ENCODE measurements at places on chromosomes 12 and 14.

- DNase-seq = no peak
Measured at GRCh38 chr12:111991535-111991934, 21.4 kb downstream of the TMEM116 start.

GRCh38 chr12:77577791-77578190, 252.9 kb upstream of the NAV3 start:
- DNase-seq = no peak

GRCh38 chr12:6958609-6959057, 7.5 kb downstream of the PTPN6 start:
- no peak for DNase-seq

GRCh38 chr12:47717443-47718193, 7.7 kb downstream of the ENDOU start:
- no peak for DNase-seq

- DNase-seq = no peak
Measured at GRCh38 chr12:101967506-101967905, 90.1 kb downstream of the DRAM1 start.

DNA sequence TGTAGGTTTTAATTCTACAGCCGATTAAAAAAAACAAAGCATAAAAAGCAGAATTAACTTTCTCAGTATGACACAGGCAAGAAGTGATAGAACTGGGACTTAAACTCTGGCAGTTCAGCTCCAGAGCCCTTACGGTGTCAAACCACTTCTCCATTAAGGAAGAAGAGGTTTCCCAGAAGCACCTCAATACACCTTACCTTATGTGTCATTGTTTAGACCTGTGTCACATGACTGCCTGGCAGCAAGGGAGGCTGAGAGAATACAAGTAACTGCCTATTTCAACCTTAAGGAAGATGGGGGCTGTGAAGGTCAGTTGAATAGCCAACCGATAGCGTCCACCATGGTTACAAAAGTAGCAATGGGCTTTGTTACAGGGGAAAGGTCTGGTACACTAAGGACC, 54.6 kb upstream of the ARHGAP5 start:
- no peak for DNase-seq

DNA sequence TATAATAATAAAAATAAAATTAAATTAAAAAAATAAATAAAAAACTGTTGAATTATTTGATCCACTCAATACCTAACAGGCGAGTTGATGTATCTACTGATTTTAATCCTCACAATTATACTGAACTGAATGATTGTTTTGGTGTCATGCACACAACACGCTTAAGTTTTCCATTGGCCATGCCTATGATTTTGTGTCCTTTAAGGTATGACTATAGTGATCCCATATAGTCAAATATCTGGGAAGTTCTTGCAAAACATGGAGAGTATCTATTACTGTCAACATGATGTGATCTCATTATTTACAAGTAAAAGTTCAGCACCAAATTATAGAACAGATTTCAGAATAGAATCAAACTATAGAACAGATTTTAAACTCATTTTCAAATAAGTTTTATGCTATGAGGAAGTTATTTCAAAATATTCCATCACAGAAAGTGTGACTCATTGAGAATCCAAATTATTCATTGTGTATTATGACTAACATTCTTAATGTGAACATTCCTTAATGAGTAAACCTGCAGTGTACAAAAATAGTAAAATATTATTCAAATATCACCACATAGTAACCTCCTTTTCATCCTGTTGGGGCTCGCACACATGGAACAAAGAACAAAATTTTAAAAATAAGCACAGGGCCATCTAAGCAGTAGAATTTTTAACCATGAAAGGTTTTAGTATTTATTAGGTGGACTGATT, 190.4 kb downstream of the SLC25A21 start:
- no peak for DNase-seq

DNA sequence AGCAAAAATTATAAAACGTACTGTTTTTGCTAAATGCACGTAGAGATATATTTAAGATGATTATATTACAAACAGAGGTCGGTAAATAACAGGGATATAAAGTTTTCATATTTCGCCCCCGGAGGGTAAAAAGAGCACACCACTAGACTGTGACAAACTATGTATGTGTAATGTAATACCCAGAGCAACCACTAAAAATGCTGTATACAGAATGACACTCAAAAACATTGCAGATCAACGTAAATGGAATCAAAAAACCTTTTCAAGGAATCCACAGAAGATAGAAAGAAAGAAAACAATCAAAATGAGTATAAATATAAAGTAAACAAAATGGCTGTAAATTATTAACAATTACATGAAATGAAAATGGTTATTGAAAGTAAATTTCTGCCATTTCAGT, 37.6 kb upstream of the PRB4 start:
- no peak for DNase-seq

GRCh38 chr12:3668479-3669165, 84.3 kb downstream of the CRACR2A start:
- DNase-seq = no peak

- no peak for DNase-seq
Measured at GRCh38 chr14:74324931-74325361, 22.2 kb upstream of the ABCD4 start.

- DNase-seq = no peak
Measured at GRCh38 chr14:100117633-100118395, 41.6 kb downstream of the DEGS2 start.

DNA sequence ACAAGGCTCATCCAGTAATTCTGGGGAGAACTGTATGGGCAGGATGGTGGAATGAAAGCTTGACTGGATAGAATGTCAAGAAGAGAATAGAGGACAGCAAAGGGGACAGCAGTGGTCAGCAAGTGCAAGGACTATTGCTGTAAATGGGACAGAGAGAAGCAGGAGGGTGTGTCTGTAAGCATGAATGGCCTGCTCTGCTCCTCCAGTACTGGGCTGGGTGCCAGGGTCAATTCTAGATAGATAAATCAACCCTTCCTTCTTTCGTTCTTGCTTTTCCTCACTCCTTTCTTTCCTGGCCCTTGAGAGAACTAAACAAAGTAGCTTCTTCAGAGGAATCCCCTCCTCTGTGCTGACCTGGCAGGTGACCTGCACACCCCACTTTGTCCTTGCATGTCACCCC, 1019.2 kb downstream of the BCL11B start:
- DNase-seq = no peak
